ENCODE measurements at places on chromosomes 5 and 9.

- DNase-seq = no peak
These were observed 95.3 kb upstream of the IER5L start for GRCh38 chr9:129273136-129273895.

- DNase-seq = no peak
These were observed 17.1 kb downstream of the EFNA5 start for GRCh38 chr5:107653685-107654084.

DNA sequence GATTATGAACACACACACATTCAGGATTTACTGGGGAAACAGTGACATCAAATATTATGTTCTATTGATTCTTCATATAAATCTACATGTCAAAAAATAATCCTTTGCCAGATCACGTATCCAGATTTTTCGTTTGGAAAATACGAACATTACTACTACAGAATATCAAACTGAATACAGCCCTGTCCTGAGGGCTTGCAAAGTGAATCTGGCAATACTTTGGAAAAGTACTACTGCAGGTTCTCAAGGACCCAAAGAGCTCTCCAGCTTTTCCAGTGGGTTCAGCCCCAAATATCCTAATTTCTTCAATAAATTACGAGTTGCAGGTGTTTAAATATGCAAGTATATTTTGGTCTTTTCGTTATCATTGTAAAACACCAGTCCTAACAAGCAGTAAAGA lies 411 bp upstream of the NDUFS4 start:
- DNase-seq = no peak

- DNase-seq = no peak
These were observed 36.9 kb upstream of the RXRA start for GRCh38 chr9:134289241-134289875.

DNA sequence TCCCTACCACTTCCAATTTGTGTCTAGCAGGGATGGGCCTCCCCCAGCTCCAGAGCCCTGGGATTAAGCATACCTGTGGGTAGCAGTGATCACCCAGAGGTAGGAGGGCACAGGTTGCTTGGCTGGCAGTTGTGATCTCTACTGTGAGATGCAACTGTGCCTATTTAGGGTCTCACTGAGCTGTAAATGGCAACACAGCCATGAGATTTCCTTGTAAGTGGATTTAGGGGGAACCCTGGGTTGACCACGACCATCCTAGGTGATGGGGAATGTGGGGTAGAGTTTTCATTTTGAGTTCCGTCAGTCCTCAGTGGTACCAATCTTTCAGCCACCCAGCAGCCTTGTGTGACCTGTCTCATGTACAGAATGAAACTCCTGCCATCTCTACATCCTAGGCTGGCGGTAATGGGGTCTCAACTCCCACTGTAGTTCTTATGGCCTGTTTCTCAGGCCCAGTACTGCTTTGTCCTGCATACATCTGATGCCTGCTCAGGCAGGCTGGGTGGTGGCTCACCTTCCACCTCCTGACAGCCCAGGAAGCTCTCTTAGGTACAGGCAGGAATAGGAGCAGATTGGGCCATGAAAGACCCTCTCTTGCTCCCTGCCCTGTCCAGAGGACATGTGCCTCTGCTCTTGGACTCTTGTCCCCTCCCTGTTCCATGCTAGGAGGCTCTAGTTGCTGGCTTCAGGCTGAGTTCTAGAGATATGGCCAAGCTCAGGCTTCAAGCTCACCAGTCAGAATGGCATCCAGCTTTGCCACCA lies 8.1 kb downstream of the HNRNPAB start:
- DNase-seq = no peak

DNA sequence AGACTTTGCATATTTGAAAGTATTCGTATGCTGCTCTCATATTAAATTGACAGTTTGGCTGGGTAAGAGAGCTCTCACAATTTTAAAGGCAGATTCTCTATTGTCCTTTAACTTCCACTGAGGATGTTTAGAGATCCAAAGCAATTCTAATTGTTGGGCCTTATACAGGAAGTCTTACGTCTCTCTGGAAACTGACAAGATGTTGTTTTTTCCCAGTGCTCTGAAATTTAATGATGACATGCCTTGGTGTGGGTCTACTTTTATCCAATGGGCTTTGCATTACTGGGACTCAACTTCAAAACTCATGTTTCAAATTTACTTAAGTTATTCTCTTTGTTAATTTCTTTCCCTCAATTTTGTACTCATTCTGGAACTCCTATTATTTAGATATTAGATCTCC lies 191.5 kb downstream of the SNX18 start:
- DNase-seq = no peak

- no peak for DNase-seq
These were observed 22.5 kb downstream of the TRPM6 start for GRCh38 chr9:74865177-74865576.

- no peak for DNase-seq
These were observed 29.2 kb upstream of the ECM2 start for GRCh38 chr9:92564982-92565381.

GRCh38 chr5:134138416-134139376 lies 24.2 kb downstream of the TCF7 start:
- no peak for DNase-seq

DNA sequence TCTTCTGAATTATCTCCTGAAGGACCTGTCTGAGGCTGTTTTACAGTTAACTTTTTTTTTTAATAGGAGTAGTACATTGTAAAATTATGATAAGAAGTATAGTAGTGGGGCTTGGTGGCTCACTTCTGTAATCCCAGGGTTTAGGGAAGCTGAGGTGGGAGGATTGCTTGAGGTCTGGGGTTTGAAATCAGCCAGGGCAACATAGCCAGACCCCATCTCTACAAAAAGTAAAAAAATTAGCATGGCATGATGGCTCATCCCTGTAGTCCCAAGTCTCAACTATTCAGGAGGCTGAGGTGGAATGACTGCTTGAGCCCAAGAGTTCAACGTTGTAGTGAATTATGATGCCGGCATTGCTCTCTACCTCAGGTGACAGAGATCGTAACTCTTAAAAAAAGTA lies 7.0 kb downstream of the IPO11 start:
- DNase-seq = no peak

DNA sequence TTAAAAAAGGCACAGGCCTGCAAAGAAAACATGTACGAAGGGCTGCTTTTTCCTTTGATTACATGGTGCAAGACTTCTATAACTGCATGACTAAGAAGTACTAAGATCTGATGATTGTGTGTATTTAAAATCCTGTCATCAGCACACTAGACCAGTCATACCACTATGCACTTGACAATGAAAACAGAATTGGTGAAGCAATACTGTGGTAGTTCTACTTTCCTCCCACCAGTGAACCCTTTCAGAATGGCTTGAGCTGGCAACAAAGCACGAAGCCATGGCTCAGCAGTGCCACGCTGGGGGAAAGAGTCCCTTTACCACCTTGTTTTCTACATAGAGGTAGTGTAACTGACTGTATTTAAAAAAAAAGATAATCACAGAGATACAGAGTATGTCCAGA lies 49.0 kb upstream of the POU5F2 start:
- no peak for DNase-seq

GRCh38 chr5:42944989-42945388 lies 95.1 kb downstream of the ANXA2R start:
- no peak for DNase-seq

DNA sequence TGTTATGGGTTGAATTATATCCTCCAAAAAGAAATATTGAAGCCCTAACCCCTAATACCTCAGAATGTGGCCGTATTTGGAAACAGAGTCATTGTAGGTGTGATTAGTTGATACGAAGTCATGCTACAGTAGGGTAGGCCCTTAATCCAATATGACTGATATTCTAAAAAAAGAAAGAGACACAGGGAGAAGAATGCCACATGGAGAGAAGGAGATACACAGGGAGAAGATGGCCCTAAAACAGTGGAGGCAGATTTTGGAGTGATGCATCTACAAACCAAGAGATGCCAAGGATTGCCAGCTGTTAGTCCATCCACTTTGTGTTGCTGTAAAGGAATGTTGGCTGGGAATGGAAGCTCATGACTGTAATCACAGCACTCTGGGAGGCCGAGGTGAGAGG lies 21.3 kb downstream of the ARRDC3 start:
- DNase-seq = no peak

DNA sequence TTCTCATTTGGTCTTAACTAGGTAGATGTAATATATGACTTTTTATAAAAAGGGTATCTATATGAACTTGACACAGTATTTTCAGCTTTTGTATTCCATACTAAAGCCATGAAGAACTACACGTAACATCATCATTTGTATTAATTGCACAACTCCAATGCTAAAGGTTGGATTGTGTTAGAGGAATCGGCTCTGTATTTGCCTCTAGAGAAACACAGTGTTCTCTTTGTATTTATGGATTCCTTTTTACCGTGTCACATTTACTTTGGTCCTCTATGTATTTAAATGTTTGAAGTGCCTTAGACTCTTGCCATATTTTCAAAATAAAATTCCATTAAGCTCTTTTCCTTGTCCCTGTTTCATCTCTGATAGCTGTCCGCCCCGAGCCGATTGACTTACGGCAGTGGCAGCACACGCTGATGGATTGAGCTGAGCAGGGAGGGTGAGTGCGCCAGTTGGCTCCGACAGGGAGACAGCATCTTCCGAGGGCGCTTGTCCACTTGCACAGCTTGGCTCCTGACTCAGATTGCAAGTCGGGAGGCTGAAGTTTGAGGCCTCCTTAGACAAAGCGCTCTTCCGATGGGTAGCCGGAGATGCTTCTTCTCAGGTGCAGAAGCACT lies 95.6 kb upstream of the DMRT1 start:
- no peak for DNase-seq

DNA sequence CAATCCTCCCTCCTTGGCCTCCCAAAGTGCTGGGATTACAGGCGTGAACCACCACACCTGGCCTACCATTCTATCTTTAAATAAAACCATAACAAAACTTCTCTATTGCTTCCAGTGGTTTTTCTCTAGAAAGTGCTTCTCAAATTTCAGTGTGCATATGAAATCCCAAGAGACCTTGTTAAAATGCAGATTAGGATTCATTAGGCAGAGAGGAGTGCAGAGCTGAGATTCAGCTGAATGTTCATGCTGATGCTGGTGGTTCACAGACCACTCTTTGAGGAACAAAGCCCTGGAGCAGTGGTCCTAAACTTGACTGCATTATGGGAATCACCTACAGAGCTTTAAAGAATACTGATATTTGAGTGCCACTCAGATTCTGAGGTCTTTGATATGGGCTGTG lies 28.2 kb downstream of the CARD6 start:
- DNase-seq = no peak

DNA sequence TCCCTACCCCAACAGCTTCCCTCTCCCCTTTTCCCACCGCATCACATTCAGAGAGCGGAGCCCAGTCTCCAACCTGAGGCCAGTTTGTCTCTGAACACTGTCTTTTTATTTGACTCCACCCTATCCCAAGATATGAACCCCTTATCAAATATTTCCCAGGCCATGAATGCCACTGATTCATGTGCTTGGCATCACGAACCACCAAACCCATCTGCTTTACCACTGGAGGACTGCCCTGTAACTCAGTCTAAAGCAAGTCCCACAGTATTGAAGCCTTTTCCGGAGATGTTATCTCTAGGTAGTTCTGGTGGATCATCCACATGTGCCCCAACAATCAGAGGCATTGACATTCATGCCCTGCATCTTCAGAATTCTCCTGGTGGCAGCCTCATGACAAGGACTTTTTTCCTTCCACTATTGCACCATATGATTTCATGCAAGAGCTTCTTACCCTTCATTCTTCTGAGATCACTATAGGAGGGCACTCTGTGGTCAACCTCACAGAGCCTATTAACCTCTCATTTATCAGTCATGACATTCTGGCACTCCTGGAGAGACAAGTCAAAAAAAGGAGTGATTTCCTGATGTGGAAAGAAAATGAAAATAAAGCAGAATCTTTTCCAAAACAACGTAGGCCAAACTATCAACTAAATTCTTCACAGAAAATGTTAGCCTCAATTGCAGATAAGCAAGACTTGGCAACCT lies 12.3 kb upstream of the SPATA31D4 start:
- DNase-seq = no peak

DNA sequence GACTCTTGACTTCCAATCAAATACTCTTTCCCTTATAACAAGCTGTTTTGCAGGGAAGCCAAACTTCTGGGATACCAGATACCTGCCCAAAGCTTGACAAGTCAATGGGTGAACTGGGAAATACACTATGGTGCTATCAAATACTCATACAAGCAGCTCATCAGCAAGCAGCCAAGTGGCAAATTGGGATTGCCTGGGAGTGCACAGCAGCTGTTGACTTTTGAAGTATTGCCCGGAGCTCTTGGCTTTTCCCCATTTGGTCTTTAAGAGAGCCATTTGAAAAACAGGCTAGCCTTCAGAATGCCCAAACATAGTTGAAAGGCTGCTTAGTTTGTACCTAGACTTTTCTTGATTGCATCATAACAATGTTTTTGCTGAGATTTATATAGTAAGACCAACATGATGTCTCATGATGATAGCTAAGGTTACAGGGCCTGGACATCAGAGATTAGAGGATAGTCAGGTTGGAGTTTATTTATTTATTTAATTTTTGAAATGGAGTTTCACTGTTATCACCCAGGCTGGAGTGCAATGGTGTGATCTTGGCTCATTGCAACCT lies 210.1 kb upstream of the ZNF608 start:
- peak; percentile 58 for DNase-seq

- no peak for DNase-seq
These were observed 72.7 kb upstream of the RNU6ATAC start for GRCh38 chr9:134236935-134237629.

DNA sequence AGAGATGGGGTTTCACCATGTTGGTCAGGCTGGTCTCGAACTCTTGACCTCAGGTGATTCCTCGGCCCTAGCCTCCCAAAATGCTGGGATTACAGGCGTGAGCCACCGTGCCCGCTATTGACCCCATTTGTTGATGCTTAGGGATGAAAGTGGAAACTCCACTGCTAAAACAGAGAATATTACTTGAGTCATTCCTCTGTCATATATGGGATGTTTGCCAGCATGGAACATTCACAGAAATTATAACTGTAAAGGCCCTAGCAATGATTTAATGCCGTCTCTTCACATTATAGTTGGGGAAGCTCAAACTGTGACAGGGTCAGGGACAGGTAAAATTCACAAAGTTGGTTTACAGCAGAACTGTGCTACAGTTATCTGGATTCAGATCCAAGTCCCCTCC lies 94.5 kb downstream of the TMC1 start:
- no peak for DNase-seq

DNA sequence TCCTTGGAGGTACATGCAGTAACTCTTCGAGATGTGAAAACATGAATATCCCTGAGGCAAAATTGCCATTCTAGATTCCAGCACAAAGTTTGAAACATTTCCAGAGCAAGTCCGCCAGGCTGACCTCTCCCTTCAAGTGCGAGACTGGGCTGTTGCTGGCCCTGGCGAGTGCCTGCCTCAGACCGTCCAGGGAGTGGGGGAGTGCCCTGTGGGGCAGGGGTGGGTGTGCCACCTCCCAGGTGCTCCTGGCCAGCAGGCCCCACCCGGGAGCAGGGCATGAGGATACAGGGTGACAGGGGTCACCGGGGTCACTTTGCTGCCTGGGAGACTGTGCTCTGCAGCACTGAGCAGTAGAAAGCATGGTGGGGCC lies 199.9 kb downstream of the AOPEP start:
- DNase-seq = no peak

DNA sequence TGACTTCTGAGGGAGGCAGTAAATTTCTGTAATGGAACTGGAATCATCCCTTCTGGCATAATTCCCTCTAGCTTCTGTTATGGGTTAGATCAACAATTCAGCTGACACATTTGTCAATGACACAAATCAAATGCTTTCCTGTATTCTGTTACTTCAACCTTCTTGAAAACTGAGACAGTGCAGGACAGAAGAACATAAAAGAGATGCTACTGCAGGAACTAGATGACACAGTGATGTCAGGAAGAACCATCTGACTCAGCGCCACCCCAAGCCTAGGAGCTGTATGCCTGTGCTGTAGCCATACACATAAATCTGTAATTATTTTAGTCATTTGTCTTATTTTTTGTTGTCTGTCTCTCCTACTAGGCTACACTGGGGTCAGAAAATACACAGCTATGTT lies 18.2 kb upstream of the CEP120 start:
- DNase-seq = no peak

Data from midbrain (tissue), 1 donor.